ENCODE measurements at places on chromosomes 16 and 17. TPM values are rescaled to one million over a fixed set of nuclear protein-coding genes. Genes with fewer than 3 reads are reported as not detected.

TMEM114 gene
- not detected for total RNA-seq

FLYWCH1 gene
- total RNA-seq, result 13.1 TPM

CPHXL2 gene
- not detected for total RNA-seq

NATD1 gene
- total RNA-seq, result 0.81 TPM

GLIS2 gene
- total RNA-seq, result 0.29 TPM

CBX8 gene
- 7.0 TPM for total RNA-seq

KCNH4 gene
- total RNA-seq, result 0.06 TPM

ZPBP2 gene
- total RNA-seq, result not detected

CEP112 gene
- 3.0 TPM for total RNA-seq

BHLHA9 gene
- total RNA-seq, result not detected

CDH15 gene
- total RNA-seq, result not detected

CDC42EP4 gene
- total RNA-seq, result 30.9 TPM

TTLL6 gene
- 0.12 TPM for total RNA-seq

TMEM204 gene
- not detected for total RNA-seq

RILP gene
- total RNA-seq, result 4.9 TPM

SOCS1 gene
- 1.3 TPM for total RNA-seq

KCNG4 gene
- total RNA-seq, result not detected

MPP2 gene
- total RNA-seq, result 1.2 TPM
